ENCODE measurements at places on chromosomes 3 and 15. TPM values are rescaled to one million over a fixed set of nuclear protein-coding genes. Genes with fewer than 3 reads are reported as not detected.

Gene FBXO40
- total RNA-seq, result not detected

Gene ANKRD63
- total RNA-seq, result not detected

Gene FAM3D
- total RNA-seq, result not detected

Gene MED12L
- total RNA-seq, result 4.9 TPM

Gene HIGD2B
- 0.26 TPM for total RNA-seq

Gene COL8A1
- 24.7 TPM for total RNA-seq

Gene CCDC13
- total RNA-seq, result 0.51 TPM

Gene CCR5
- total RNA-seq, result under 0.01 TPM

Gene DUOX1
- not detected for total RNA-seq

Gene MANF
- 55.3 TPM for total RNA-seq

Gene KCNMB3
- total RNA-seq, result 1.5 TPM

Gene FAM81A
- total RNA-seq, result 0.33 TPM

Gene GLDN
- total RNA-seq, result 50.7 TPM

Gene NOX5
- total RNA-seq, result 0.33 TPM

Gene OSBPL10
- 7.1 TPM for total RNA-seq

Gene ROPN1B
- not detected for total RNA-seq

Gene SPATA12
- not detected for total RNA-seq

Gene NEO1
- 31.6 TPM for total RNA-seq

Gene GPR149
- not detected for total RNA-seq

Gene DGKG
- total RNA-seq, result 4.8 TPM

Gene EXD1
- 0.17 TPM for total RNA-seq

Gene PIGZ
- total RNA-seq, result 0.51 TPM

Gene SCG3
- total RNA-seq, result not detected

Gene NAALADL2
- total RNA-seq, result 11.6 TPM

Gene MAP1A
- total RNA-seq, result 70.4 TPM

Gene CD276
- 88.5 TPM for total RNA-seq

Gene CDHR4
- total RNA-seq, result not detected

Gene CEP63
- total RNA-seq, result 26.4 TPM

Gene CSTA
- 7.9 TPM for total RNA-seq

Gene NUP210
- total RNA-seq, result 0.33 TPM

Gene LDHAL6B
- total RNA-seq, result not detected

Gene CCDC54
- not detected for total RNA-seq

Gene GUCA1C
- not detected for total RNA-seq

Gene CCRL2
- total RNA-seq, result 0.26 TPM

Gene GRIP2
- under 0.01 TPM for total RNA-seq

Gene GP5
- 0.17 TPM for total RNA-seq

Gene SYNM
- total RNA-seq, result 8.6 TPM

Gene USP4
- total RNA-seq, result 28.7 TPM

Gene PLCH1
- under 0.01 TPM for total RNA-seq

Measured in fibroblast of lung (primary cell).